ENCODE measurements at places on chromosomes 11 and 22.
A peak's percentile ranks its signal among the peaks of the same experiment; 100 is the strongest.

- peak; percentile 4 for DNase-seq
These were observed 78.5 kb downstream of the SPON1 start for GRCh38 chr11:14041040-14041439.

DNA sequence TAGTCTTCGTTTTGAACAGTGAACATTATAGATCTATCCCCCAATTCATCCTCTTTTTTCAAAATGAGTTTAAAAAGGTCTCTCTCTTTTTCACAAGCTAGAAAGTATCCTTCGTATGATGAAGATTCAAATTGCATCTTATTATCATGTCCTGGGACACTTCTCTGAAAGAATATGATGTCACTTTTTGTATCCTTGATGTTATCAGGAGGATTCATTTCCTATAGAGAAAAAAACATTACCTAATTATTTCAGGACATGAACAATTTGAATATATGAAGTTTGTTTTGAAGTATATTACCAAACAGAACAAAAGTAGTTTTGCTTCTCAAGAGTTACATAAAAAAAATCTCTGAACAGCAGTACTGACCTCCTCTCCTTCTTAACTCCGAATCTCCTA is 20.3 kb downstream of the IL18 start:
- no peak for DNase-seq

DNA sequence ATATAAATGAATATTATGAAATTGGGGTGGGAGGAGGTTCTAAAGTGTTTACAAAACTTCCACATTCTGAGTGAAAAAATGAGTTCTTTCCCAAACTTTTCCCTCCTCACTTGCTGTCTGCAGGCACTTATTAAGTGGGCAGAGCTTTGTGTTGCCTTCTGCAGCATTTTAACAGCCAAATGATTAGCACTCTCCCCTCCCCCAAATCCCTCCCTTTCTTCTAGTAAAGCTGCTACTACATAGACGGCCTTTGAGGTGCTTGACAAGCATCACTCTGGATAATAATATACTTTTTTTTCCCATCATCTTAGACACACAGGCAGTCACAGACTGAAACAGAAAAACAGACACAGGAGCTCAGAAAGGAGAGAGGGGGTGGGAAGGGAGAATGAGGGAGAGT is 493.5 kb downstream of the DLG2 start:
- no peak for DNase-seq

GRCh38 chr22:39808081-39808480 is 85.5 kb downstream of the ENTHD1 start:
- DNase-seq, result peak; percentile 35

DNA sequence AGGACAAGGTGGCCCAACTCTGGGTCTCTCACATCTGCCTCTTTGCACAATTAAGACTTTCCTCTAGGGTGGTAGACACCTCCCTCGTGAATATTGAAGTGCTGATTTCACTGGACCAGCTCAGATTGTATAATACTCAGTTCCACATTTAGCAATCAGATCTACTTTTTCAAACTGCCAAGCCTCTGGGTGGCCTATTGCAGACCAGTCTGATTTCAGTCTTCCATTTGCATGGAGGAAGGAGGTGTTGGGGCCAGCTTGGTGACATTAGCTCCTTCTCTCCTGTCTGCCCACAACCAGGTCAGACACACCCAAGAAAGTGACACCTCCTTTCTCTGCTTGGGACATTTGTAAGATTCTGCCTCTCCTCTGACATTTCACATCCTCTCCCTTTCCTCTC is 78.2 kb downstream of the PPFIBP2 start:
- DNase-seq, result no peak

GRCh38 chr11:58830673-58831301 is 13.7 kb downstream of the GLYATL2 start:
- no peak for DNase-seq

- no peak for DNase-seq
These were observed 2.4 kb upstream of the TNNT3 start for GRCh38 chr11:1916986-1917522.

DNA sequence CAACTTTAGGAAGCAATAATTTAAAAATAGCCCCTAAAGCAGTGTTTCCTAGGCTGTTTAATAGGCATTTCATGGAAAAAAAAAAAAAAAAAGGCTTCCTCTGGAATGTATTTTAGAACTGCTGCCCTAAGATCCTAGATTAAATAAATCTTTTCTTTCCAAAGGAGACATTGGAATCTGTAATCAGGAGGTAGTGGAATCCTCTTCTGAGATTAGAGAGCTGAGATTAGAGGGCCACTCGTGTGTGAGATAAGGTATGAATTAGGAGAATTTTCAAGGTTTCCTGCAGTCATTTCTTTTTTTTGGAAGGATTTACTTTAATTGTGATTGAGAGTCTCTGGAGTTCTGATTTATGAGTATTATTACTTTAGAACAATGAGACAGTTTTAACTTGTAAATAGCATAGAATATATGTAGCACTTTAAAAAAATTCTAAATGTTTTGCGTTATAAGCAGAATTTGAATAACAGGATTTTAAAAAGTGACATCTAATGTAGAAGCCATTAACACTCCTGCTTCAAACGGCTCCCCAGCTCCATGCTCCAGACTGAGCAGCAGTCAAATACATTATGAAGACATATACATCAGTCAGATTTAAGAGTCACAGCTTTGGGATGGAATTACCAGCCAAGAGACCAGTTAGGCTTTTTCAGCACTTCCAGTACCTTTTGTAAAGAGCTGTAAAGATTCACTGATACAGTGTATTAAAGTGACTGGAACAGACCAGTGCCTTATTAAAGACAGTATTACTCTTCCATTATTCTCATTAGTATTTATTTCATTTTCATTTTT is 5.0 kb downstream of the EED start:
- DNase-seq, result no peak

GRCh38 chr22:24028533-24028932 is 17.4 kb downstream of the CABIN1 start:
- no peak for DNase-seq

DNA sequence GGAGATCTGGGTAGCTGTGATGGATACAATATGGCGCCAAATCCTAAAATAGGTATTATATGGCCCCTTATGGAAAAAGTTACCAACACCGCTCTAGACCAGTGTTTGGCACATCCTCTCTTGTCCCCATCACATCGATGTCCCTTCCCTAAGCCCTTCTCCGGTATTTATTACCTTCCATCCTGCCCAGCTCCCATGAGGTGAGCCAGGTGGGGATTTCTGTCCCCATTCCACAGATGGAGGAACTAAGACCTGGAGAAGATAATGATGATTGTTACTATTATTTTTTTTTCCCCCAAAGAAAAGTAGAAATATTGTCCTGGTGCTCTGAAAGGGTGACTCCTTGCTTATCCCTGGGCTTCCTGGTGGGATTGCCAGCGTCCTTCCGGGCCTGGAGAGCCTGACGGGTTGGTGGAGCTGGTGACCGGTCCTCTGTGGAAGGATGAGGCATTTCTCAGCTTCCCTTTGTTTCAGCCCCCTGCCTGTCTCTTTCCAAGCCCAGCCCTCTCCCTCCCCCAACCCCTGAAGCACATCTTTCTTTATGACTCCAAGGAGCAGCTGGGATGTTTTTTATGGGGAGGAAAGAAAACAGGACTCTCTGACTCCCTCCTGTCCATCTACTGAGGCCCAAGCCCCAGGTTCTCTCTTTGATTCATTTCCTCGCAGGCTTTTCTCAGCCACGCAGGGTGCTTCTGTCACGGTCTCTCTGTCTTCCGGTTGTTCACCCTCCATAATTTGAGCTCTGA is 65.4 kb downstream of the TP53I11 start:
- no peak for DNase-seq

DNA sequence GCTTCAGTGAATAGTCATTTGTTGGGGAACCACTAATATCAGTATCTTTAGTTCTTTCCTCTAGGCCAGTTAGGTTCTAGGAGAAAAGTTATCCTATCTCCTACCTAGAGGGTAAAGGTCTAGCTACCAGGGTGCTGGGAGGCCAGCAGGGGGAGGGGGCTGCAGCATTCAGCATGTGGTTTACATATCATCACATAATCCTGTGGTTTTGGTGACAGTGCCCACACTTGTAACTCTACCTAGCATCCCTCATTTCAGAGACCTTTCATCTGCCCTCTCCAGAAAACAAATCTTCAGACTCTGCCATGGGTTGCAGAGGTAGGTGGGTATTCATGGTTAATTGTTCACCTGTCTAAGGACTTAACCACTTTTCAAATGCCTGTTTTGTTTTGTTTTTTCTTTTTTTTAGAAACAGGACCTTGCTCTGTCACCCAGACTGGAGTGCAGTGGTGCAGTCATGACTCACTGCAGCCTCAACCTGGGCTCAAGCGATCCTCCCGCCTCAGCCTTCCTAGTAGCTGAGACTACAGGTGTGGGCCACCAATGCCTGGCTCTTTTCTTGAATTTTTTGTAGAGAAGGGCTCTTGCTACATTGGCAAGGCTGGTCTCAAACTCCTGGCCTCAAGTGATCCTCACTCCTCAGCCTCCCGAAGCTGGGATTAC is 146.8 kb downstream of the ENTHD1 start:
- DNase-seq, result no peak

DNA sequence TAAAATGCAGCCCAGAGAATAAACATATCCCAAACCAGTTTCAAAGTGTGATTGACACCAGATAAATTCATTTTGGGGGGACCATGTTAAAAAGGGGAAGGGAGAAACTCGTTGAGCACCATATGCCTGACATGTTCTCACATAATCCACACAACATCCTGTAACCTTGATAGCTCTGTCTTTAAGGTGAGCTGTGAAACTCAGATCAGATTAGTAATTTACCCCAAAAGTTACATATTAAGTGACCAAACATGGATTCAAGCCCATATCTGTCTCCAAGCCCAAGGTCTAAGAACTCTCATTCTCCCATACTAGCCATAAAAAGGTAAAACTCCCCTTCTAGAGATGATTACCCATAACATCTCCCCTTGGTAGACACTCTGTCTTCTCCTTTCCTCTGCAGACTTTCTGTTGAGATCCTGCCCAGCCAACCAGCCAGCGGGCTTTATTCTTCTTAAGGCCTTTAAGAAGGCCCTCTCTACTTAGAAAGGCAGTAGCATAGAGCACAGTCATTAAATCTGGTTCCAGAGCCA is 150.7 kb downstream of the CCDC34 start:
- DNase-seq, result no peak

GRCh38 chr11:130144861-130145281 is 14.7 kb upstream of the ST14 start:
- no peak for DNase-seq

DNA sequence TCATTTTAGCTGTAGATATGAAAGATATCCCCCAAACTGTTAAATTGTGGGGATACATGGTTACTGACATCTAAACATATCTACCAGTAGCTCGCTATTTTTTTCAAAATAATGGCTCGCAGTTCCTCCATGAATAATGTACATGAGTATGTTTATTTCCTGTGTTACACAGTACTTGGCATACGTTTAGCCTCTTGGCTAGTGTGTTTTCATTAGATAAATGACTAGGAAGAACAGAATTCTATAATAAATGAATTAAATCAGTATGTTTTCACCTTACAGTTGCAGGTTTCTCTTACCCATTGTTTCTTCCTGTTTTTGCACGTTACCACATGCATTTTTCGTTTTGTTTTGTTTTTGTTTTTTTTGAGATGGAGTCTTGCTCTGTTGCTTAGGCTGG is 21.8 kb downstream of the RNF169 start:
- DNase-seq, result no peak

DNA sequence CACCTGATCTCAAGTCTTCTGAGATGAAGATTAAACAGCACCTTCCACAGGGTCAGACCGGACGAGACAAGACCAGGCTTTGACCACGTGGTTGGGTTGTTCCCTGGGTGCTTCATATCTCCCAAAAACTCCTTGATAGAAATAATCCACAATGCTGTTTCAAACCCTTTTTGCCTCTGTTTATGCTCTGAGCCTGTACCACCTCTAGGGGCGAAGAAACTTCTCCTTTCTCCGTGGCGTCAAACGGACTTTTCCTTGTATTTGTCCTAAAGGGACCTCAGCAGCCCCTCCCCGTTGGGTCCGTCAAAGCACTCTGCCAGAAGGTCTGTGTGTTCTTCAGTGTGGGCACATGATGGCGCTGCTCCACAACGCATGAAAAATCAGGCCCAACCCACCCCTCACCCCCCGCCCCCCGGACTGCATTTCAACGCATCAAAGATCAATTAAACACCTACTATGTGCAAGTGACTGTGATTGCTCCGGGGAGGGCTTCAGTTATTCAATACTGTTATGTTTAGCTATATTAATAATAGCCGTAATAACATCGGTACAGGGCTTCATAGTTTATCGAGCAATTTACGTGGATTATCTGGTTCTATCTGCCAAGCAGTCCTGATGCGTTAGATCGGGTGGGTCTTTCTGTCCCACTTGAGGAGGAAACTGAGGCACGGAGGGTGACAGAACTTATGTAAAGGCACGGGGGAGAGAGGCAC is 17.3 kb upstream of the EIF3D start:
- peak; percentile 78 for DNase-seq

Data from ACHN (cell line).